OCI-M1 (cell line): ENCODE measurements at places on chromosomes 6 and 20.
A peak's percentile ranks its signal among the peaks of the same experiment; 100 is the strongest.

DNA sequence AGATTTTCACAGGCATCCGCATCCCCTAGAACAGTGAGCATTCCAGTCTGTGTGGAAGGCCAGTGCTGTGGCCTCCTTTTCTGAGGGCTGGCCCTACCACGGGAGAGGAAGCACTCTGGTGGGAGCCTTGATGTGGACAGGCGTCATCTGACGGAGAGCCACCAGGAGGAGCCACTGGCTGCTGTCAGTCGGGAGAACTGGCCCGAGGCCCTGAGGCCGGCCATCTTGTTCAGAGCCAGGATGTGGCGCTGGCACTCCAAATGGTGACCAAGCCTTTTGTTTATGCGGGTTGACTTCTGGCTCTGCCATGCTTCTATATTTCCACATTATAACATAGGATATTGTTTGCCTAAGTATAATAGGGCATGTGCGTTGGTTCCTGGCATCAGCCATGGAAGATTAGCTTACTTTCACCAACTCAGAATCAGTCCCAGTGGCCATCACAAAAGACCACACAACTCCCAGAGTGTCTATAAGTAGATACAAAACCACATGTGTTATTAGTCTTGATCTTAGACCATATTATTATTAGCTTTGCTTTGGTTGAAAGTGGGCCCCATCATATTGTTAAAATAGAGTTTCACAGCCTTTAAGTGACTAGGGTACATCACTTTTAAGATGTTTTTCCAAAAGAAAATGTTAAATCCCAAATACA, 273.9 kb upstream of the TAB2 start:
- DNase-seq: peak; percentile 69

DNA sequence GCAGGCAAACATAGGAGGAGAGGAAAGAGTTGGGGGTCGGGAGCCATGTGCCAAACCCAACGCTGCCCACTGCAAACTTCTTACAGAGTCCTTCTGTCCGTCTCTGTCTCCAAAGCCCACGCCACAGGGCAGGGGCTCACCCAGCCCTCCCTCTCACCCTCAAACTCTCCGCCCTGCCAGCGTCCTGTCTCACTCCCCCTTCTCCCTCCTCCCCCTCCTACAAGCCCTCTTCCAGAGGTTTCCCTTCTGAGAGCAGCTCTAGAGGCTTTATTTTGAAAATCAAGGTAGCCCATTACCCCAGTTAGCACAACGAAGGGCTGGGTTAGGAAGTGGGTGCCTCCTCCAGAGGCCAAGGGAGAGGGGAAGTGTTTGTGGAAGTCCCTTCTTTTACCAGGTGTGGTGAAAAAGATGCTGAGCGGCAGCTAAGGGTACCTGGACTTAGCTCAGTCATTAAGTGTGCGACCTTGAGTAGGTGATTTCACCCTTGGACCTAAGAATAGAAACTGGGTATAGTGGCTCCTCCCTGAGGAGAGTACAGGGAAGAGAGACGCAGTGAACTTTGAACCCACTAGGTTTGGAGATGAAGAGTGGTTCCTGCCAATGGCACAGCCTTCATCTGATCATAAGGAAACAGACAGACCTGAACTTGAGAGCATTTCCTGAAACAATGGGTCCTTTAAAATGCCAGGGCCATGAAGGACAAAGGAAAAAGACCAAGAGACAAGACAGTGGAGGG, 123.8 kb downstream of the BANF2 start:
- no peak for DNase-seq

DNA sequence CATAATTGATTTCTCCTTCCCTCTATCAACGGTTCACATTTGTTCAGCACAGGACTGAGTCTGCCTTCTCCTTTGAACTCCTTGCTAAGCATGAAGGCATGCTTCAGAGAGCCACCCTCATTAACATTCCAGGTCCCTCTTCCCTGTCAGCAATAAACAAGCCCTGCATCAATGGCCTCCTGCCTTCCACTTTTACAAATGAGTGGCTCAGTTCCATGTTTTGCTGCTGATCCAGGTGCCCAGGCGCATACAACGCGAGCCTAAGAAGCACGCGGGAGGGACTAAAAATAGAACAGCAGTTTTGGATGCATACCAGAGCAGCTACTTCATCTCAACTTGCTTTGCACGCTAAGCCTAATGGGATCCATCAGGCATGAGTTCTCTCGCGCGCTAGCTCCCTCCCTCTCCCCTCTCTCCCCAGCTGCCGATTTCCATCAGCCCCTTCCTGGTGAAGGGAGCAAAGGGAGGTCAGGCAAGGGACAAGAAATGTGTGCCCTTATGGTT, 53.4 kb downstream of the TRAF3IP2 start:
- no peak for DNase-seq

GRCh38 chr6:104940893-104941728, 15.8 kb upstream of the LIN28B start:
- peak; percentile 76 for DNase-seq

GRCh38 chr20:11902285-11902697, 15.4 kb upstream of the BTBD3 start:
- DNase-seq: no peak

- DNase-seq: no peak
These were observed 62.5 kb upstream of the TIAM2 start for GRCh38 chr6:154932515-154933027.

- no peak for DNase-seq
These were observed 21.0 kb downstream of the C6orf89 start for GRCh38 chr6:36906539-36907325.

GRCh38 chr6:36422714-36423100, 19.9 kb downstream of the PXT1 start:
- DNase-seq: no peak

DNA sequence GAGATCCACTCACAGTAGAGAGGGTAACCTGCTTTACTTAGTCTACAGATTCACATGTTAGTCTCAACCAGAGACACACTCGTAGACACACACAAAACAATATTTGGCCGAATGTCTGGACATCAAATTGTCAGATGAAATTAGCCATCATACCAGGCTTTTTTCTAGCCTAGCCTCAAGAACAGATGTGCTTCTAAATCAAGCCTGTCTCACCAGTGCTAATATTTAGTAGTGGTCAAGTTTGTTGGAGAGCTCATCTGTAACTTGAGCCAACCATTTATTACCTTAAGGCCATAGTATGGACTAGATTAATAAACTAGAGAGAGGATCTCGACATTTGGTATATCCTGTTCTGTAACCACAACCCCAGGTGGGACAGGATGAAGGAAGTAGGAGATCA, 1118.8 kb upstream of the MAP3K7 start:
- no peak for DNase-seq

GRCh38 chr20:44739942-44740341, 5.7 kb upstream of the KCNK15 start:
- no peak for DNase-seq

- DNase-seq: peak; percentile 86
These were observed 27.0 kb downstream of the TRIM27 start for GRCh38 chr6:28896505-28897368.

GRCh38 chr20:23132930-23133559, 46.9 kb upstream of the CD93 start:
- peak; percentile 99 for DNase-seq

DNA sequence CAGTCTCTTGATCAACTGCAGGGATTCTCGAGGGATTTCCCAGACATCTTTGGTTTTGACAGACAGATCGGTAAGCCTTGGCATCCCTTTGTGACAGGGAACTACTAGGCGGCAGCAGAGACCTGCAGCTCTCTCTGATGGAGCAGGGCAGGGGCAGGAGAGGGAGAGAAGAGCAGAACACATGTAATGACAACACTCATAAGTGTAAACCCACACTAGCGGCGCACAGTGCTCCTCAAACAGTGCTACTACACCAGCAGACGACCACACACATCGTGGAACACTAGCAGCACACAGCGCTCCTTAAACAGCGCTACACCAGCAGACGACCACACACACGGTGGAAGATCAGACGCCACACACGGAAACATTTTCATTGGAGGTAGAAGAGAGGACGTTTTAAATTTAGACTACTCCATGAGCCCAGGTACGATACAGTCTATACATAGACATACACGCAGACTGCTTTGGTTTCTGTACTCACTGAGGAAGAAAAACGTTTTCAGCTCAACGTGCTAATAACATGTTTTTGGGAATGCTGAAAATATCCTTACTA, 94.5 kb upstream of the TRAF3IP2 start:
- DNase-seq: no peak

GRCh38 chr20:38049800-38050199, 16.3 kb downstream of the RPRD1B start:
- DNase-seq: no peak

- DNase-seq: peak; percentile 44
These were observed 140.9 kb downstream of the EYS start for GRCh38 chr6:65566117-65566516.

DNA sequence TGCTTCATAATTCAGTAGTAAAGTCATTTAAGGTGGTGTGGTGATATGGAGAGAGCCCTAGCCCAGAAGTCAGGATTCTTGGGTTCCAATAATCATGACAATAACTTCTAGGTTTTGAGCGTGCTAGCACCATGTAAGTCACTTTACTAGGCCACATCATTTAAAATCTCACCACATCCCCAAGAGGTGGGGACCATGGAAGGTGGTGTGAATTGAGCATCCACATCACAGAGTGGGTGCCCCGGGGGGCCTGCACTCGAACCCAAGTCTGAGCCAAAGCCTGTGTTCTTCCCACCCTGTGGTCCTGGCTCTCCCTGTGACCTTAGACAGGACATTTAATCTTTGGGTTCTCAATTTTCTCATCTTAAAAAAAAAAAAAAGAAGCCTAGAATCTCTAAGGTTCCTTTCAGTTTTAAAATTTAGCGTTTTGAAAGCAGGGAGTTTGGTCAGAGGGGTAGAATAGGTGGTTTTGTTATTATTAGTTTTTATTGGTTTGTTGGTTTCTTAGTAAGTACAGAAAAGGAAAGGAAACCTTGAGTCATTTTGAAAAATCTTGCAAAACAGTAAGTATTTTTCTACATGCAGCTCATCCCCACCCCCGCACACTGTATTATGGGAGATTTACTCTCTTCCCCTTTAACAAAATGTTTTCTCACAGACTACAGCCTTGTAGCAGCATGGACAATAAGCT, 26.4 kb downstream of the ARMC2 start:
- DNase-seq: peak; percentile 47

DNA sequence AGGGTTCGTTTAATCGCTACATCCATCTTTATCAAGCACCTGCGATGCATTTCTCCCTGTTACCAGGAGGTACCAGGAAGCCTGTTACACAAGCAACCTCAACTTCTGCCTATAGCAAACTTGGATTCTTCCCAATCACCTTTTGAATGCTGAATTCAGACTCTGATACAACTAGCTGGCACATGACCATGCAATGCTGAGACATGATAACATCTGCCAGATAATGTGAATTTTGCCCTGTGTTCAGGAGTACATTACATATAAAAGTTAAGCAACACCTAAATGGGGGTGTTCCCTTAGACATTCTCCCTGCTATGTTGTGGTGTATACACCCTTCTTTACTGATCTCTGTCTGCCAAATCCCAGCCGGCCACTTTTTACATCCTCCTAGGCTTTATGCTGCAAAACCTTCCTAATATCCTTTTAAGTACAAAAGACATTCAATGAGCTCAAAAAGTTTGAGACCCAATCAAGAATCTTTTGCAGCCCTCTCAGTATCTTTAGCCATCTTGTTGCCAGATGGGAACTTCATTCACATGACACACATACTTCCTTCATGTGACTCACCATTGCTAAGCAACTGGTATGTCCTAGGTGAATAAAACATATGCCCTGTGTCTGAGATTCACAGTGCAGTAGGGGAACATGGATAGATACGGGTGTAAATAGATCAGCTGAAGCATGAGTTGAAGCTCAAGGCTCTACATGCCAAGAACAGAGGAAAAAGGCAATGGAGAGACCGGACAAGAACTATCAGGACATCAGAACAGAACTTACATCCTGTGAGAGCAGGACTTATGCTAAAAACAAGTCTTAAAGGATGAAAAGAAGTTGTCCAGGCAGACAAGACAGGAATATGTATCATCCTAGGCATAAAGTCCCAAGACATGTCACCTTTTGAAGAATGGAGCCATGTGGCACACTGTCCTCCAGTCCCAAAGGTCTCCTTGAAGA, 84.3 kb downstream of the ZHX3 start:
- no peak for DNase-seq

- no peak for DNase-seq
These were observed 2.4 kb upstream of the SLC52A3 start for GRCh38 chr20:770691-771090.

- no peak for DNase-seq
These were observed 58.7 kb downstream of the OTOR start for GRCh38 chr20:16806886-16807285.
